ENCODE measurements at places on chromosomes 6 and 20.

DNA sequence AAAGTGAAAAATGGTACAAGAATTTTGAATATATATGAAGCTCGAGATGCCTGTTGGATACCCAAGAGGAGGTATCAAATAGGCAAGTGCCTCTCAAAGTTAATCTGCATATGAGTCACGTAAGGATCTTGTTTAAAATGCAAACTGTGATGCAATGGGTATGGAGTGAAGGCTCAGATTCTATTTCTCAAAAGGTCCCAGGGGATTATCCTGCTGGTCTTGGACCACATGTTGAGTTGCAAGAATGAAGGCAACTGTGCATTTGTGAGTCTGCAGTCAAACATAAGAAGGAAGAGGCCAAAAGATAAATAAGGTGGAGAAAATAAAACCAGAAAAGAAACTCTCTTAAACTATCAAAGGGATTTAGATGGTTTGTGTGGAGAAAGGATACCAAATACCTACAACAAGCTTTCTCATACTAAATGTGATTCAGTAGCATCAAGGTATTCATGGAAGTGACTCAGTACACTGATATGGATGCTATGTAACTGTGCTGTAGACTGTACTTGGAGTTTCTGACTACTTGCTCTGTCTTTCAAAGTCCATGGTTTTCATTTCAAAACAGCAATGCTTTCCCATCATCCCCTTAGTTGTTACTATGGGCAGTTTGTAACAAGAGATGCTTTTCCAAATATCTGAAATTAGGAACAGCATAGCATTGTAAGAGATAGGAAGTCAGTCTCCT lies 106.3 kb downstream of the GFRAL start:
- no peak for DNase-seq

GRCh38 chr6:82957868-82958245 lies 107.8 kb downstream of the UBE3D start:
- DNase-seq = no peak

GRCh38 chr6:143034689-143035334 lies 25.9 kb upstream of the AIG1 start:
- no peak for DNase-seq

DNA sequence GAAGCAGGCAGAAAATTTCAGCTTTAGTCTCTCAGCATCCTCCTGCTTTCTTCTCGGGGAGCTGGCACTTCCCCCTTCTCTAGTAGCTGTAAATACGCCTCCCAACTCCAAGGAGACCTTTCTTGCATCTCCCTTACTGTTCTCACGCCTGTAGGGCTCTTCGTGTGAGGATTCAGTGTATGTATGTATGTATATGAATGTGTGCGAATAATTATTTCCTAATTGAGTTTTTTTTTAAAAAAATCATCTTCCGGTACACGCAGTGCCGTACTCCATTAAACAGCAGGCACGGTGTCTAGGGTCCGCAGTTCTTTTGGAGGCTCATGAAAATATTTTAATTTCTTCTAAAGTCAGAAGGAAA lies 85.4 kb downstream of the HFE start:
- no peak for DNase-seq

- DNase-seq = no peak
Observed at GRCh38 chr6:138972226-138972665, 15.8 kb downstream of the REPS1 start.

Measured in nucleus accumbens (tissue), 56 donors.